K562 (cell line): ENCODE measurements at places on chromosomes 12 and 14. TPM values are rescaled to one million over a fixed set of nuclear protein-coding genes. Genes with fewer than 3 reads are reported as not detected.

DNA sequence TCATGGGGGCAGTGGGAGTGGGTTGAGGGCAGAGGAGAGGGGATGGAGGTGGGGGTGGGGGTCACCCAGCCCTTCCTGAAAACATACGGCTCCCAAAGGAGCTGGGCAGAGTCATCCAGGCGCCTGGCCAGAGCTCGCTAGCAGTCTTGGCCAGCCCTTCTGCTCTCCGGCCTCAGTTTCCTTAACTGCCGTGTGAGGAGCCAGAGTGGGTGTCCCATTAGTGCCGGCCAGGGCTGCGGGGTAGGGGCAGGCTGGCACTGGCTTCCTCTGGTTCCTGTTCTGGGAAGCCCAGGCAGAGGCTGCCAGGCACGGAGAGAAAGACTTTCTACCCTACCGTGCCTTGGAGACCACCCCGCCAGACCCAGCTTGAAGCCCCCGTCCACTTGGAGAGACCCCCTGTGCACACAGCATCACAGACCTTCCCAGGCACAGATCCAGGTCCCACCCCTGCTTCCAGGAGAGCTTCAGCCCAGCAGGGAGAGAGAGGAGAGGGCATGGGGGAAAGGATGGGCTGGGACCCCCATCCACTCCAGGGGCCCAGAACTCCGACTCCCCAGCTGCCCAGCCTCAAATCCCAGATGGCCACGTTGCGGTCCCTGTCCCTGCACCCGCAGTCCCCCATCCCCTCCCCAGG lies 93.3 kb downstream of the RFLNA start:
- no peak for DNase-seq

DNA sequence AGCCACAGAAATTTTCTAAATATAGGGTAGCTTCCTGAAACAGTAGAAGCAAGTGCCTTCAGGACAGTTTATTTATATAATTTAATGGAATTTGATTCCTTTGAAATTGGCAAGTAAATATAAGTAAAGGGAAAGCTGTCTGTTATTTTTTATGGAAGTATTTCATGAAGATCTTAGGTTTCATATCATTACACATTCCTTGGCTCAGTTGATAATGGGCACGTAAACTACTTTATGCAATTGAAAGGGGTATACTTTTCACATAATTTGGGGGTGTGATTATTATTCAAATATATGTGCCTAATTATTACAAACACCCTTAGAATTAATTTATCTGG lies 71.1 kb upstream of the RAP1B start:
- DNase-seq: no peak

Gene KRT2
- 0.11 TPM in 1 of 2 replicates, not detected in the other for total RNA-seq

Gene STAT2
- 46.9 and 49.3 TPM in 2 replicates for total RNA-seq

Gene SLC8A3
- not detected in 2 replicates for total RNA-seq
